ENCODE measurements at places on chromosomes 6 and 20.

- DNase-seq, result no peak
Observed at GRCh38 chr6:306641-307061, 14.4 kb downstream of the DUSP22 start.

DNA sequence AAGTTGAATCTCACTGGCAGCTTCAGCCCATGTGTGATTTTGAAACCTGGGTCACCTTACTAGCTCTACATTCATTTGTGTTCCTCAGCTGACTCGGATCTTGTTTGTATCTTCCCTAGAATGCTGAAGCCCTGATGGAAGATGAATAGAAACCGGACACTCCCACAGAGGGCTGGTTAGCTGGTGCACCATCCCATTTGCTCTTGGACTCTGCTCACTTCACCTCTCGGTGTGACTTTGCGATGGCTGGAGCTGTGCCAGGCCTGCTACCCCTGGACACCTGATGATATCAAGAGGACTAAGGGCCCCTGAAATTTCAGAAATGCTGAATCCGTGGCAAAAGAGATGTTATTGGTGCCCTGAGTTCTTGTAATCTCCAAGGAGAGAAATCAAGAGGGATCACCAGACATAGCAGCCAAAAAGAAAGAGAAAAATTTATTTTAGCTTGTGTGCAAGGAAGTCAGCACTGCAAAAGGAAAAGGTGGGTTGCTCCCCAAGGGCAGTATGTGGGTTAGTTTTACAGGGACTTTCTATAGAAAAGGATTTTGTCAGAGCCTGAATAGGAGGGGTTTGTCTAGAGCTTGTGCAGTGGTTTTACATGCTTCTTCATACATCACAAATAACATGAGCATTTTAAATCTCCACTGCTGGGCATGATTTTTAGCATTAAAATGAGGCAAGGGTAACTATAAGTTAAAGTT, 426.3 kb upstream of the NOX3 start:
- no peak for DNase-seq

DNA sequence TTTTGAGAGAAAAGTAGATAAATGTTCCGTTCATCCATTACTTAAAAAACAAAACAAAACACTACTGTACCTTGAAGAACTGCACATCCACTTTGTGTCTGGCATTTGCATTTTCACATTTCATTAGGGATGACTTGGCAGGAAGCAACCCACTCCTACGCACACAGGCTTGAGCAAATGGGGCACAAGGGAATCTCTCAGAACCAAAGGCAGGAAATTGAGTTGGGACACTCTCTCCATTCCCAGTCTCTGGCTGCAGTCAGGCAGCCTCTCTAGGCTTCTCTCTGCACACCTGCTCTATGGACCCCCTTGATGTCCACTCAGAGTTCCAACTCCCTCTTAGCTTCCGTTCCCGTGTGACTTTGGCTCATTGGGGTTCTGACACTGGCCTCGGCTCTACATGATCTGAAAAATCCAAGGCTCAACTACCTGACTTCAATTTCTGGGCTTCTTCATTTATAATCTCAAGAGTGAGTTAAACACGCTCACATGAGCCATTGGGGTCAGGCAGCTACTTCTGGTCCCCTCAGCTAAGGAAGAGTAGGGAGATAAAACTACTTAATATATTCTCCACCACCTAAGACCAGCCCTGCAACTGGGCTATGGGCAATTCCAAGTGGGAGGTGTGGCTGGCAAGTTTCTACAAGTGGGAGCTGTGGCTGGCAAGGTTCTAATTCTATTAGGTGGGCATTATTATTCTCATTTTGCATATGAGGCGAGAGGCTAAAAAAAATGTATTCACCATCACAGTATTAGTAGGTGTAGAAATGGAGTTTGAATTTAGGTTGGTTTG, 251.9 kb downstream of the SOD2 start:
- DNase-seq, result no peak

DNA sequence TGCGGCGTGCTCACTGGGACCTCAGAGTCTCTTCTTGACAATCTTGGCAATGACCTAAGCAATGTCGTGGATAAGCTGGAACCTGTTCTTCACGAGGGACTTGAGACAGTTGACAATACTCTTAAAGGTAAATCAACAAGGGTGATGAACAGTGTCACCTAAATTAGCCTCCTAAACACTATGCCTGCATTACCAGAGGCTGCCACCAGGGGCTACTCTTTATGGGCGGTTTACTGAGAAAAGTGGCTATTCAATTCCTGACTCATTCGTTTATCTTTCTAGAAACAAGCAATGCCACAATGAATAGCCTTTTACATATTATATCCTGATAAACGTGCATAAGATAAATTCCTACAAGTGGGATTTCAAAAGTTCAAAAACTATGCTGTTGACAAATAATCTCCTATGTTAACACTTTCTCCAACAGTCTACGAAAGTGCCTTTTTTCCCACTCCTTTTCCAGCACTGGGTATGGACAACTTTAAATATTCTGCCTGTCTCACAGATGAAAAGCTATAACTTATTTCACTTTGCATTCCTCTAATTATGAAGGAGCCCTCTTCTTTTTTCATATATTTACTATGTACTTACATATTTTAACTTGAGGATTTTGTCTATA, 1.3 kb downstream of the BPIFA2 start:
- no peak for DNase-seq

GRCh38 chr6:166960609-166960978, 4.2 kb upstream of the RNASET2 start:
- DNase-seq, result no peak

DNA sequence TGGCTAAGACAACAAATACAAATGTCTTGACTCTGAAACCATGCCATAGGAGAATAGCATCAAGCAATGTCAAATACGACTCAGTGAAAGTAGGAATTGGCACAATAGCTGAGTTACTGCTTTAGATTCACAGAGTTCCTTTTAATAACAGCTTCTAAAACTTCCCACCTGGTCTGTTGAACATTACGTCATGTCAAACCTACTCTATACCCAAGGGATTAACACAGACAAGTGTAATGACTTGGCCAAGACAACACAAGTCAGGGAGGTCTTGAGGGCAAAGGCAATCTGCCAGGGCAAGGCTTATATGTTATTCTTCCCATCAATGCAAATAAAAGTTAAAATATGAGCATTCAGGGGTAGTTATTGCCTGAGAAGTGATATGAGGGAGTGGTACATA, 265.1 kb upstream of the PRDM1 start:
- no peak for DNase-seq

DNA sequence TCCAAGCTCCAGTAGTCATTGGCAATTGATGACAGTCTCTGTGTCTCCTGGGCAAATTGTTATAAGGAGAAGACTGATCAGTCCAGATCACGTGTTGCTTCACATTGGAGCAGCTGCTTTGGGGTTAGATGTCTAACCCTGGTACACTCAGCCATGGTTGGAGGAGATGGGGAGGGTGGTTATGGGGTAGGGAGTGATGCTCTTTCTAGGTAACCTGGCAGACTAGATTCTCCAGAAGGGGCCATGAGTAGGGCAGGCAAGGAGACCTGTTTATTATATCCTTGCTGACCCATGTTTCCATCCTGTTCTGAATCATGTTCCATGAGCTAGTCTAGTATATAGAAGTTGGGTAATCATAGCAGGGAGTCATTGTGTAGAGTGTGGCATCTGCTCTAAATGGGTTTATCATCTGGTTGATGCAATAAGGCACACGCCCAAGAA, 50.8 kb upstream of the BACH2 start:
- DNase-seq, result no peak

- DNase-seq, result no peak
Observed at GRCh38 chr20:31523361-31524283, 9.4 kb downstream of the HM13 start.

DNA sequence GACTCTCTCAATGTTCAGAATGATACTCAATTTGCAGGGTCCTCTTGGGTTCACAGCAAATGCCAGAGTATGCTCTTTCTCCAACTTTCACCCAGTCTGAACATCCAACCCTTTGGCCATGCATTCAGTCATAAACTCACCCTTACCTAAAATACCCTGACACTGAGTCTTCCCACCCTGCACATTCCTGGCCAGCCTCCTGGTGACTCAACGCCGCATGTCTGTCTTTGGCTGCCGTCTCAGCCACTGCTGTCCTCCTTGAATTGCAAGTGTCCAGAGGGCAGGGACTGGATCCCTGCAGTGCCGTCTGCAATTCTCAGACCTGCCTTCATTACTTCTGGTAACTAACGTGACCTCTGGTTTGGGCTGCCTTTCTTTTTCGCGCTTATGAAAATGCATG, 593.4 kb downstream of the QKI start:
- no peak for DNase-seq

DNA sequence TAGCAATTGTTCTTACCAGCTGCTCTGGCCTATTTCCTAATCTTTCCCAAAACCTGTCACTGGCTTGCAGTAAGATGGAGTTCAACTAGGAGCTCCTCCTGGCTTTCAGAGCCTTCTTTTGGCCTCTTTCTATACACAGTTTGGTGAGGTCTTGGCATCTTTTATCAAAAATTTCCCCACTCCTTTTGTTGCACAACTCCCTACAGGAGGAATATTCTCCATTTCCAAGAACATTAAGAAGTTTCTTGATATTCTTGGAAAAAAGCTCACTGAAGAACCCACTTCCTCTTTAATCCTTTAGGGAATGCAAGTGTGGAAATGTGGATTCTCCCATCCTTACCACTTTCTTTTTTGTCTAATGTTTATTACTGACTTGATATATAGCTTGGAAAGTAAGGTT, 171.3 kb upstream of the KCNK16 start:
- DNase-seq, result no peak

DNA sequence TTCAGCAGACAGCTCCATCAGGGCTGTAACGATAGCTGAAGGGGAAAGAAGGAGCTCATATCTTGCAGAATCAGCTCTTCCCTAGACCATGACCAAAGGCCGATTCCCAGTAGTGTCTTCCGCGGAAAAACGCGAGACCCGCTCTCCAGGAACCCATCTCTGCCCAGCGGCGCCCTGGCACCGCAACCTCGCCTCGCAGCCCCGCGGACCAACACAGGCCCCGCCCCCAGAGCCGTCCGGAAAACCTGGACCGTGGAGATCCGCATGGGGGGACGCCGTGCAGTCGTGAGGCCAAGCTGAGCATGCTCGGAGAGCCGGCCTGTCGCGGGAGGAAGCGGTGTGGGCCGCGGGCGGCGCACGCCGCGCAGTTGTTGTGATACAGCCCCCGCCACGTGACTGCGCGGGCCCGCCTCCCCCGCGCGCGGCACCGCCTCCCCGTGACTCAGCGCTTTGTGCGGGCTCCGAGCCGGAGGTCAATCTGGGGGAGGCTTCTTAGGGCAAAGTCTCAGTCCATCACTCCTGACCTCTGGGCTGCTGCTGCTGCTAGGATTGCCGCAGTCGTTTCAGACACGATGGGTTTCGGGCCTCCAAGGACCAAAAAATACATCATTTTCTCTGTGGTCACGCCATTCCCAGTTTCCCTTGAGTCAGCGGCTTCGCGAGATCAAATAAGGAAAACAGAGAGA, 3.1 kb upstream of the GCLC start:
- DNase-seq, result peak; percentile 97

DNA sequence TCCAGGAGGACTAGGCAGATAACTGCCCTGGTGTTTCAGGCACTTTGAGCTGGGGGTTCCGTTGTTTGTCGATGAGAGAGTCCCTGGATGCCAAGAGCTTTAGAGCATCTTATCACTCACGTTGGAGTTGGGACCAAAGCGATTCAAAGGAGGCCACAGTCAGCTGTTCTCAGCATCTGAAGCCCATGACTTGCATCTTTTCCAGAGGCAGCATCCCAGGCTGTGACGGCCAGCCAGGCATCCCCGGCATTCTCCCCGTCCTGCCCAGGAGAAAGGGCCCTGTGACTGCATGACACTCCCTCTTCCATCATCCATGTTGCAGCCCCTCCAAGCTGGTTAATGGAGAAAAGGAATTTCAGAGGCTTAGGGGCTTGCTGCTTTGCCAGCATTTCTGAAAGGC, 520.3 kb downstream of the CDH26 start:
- DNase-seq, result no peak

DNA sequence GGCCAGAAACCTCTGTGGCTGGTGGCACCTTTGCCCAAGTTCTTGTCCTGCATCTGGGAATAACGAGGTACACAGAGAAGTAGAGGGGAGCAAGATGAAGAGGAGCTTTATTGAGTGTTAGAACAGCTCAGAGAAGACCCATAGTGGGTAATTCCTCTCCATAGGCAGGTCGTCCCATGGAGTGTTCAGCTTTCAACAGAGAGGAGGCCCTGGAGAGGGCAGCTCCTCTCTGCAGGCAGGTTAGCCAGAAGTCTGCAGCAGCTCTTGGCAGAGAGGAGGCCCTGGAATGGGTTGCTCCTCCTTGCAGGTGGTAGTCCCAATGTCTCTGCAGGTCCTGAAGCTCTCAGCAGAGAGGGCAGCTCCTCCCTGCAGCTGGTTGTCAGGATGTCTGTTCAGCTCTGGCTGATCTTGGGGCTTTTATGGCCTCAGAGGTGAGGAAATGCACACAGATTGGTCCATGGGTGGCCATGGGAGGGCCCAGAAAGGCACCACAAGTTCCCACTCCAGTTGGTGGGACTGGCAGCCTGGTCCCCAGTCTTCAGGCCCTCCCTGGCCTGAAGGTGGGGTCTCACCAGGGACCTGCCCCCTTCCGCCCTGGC, 89.0 kb downstream of the IPCEF1 start:
- no peak for DNase-seq

GRCh38 chr20:12153628-12154027, 235.9 kb downstream of the BTBD3 start:
- no peak for DNase-seq

DNA sequence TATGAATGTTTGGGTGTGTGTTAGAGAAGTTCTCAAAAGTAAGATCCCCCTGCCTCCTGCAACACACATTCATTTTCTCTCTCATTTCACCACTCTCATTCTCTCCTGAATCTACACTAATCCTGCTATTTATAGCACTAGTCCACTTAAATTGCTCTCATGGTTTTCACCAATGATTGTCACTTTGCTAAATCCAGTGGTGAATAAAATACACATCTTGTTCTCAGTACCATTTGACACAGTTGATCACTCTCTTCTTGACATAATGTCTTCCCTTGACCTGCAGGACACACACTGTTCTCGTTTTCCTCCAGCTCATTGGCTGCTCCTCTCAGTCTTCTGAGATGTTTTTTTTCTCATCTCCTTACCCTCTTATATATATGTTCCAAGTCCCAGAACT, 32.1 kb downstream of the TENT5A start:
- no peak for DNase-seq

- no peak for DNase-seq
Observed at GRCh38 chr6:43795421-43795820, 25.4 kb downstream of the VEGFA start.

GRCh38 chr6:169189182-169189581, 64.5 kb downstream of the THBS2 start:
- no peak for DNase-seq

Measured in EH (cell line).